ENCODE measurements at places on chromosomes 3 and 15.

DNA sequence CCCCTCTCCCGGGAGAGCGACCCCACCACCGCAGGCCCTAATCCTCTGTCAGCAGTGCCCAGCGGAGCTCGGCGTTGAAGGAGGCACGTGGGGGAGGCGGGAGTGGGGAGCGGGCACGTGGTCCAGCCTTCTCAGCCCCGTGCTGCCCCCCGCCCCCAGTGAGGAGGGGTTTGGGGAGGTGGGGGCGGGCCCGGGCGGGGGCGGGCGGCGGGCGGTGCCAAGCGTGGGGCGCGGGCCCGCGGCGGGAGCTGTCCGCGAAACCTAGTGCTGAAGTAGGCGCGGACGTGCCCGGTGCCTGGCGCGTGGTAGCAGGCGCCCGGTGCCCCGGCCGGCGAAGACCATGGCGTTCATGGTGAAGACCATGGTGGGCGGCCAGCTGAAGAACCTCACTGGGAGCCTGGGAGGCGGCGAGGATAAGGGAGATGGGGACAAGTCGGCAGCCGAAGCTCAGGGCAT lies at the start of gene CPLX3:
CPLX3 (plus strand) TSS at position 264 of the 456 bp plus-strand sequence; CDS start at position 341, 77 bp downstream.
- no peak for DNase-seq

- DNase-seq, result peak; percentile 83
Measured at GRCh38 chr3:69784954-69785514, 45.8 kb downstream of the MITF start.

- no peak for DNase-seq
Measured at GRCh38 chr3:196932600-196932999, 9.7 kb downstream of the NCBP2 start.

DNA sequence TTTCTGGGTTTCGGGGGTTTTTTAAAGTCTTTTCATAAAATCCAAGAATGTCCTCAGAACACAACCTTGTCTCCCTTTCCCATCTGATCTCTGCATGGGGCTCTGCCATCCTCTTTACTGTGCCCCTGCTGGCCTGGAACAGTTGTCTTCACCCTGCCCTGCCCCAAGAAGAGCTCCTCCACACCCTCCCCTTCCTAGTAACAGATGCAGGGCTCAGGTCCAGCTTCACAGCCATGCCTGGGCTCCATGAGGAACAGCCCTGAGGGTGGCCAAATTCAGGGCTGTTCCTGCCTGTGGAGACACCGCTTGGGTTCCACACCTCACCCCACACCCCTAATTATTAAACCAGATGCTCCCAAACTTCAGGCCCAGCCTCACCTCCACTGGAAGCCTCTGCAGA lies 12.9 kb upstream of the ULK3 start:
- DNase-seq, result no peak

DNA sequence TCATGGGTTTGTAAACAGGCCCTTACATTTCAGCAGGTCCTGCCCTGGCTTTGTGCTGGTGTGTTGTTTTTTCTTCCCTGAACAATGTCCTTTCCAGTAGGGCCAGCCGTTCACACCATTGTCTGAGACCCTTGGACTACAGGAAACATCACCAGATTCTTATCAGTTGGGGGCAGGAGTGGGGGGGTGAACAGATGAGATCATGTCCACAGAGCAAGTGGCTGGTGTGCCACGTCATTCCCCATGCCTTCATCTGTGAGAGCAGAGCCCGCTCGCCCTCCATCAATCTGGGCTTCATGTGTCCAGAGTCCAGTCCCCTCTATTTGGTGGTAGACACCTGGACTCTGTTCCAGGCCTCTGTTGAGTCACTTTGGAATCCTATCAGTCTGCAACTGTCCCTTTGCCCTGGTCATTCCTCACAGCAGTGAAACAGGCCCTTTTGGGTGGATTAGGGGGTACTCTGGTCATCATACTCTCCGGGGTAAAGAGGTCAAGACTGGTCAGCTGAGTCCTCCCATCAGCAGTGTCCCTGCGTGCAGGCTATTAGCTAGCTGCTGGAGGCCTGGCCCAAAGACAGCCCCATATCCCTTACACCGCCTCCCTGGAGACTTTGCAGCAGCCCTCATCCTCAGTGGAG lies 15.0 kb downstream of the SEMA3G start:
- no peak for DNase-seq
